Activated T-helper 1 cell treated with anti-CD3 and anti-CD28 coated beads, Interleukin-12 subunit alpha, Interleukin-12 subunit beta, Interleukin-2, Interleukin-4 antibody, amounts not matched to agents 30 ng/mL and 10 ng/mL and 1 ng/mL, durations not matched to agents 14 hours and 24 hours and 36 hours (primary cell): ENCODE measurements at places on chromosomes 11 and 22. TPM values are rescaled to one million over a fixed set of nuclear protein-coding genes. Genes with fewer than 3 reads are reported as not detected.

GRCh38 chr22:17845327-17845726, 71.1 kb upstream of the BID start:
- DNase-seq, result no peak

DNA sequence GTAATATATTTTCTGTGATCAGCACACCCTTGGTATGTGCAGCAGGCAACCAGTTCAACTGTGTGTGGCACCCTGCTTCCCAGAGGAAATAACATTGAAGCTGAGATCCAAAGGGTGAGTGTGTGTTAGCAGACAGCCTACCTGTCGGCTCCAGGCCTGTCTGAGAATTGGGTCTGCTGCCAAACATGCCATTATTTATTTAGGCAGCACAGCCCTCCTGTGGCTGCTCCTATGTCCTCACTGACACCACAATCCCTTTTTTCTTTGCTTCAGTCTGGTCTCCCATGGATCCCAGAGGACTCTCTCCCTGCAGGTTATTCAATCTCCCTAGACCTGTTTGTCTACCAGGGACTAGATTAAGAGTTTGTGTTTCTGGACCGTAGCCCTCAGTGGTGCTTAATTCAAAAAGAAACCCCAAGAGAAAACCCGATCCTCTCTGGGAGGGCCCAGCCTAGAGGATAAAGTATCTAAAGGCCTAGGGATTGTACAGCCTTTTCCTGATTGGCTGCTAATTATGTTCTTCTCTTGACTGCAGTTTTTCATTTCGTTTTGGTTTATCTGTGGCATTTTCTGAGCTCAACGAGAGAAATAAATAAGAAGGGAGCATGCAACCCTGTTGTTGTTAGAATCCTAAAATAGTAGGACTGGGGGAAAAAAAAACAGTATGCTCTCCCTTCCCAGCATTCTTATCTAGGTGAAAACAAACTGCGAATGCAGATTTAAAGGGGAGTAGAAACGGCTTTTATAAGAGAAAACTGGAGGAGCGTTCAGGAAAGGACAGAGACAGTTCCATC, 24.1 kb downstream of the KCNE3 start:
- DNase-seq, result no peak

- no peak for DNase-seq
Observed at GRCh38 chr11:94018721-94019120, 2.4 kb upstream of the HEPHL1 start.

- DNase-seq, result no peak
Observed at GRCh38 chr11:106202935-106203620, 125.6 kb downstream of the AASDHPPT start.

- no peak for DNase-seq
Observed at GRCh38 chr22:20671409-20672081, 102.4 kb upstream of the SERPIND1 start.

GRCh38 chr11:104734998-104735397, 163.3 kb downstream of the CASP12 start:
- DNase-seq, result no peak

- DNase-seq, result no peak
Observed at GRCh38 chr11:104043678-104044239, 7.3 kb downstream of the DDI1 start.

DNA sequence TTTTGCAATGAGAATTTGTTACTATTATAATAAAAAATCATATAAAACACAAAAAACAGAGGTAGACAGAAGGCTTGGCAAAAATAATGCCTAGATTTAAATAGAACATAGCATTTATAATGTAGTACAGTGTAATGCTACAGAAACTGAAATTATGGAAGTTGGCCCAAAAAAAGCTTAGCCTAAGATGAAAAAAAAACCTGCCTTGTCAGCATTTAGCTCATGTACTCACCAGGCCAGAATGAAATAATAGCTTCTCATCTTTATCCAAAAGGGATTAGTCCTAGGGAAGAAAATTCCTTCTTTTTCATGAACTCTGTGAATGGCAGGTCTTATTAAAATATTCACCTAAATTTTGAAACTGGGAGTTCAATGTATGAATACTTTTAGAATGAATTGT, 951.1 kb downstream of the LRRC4C start:
- no peak for DNase-seq

DNA sequence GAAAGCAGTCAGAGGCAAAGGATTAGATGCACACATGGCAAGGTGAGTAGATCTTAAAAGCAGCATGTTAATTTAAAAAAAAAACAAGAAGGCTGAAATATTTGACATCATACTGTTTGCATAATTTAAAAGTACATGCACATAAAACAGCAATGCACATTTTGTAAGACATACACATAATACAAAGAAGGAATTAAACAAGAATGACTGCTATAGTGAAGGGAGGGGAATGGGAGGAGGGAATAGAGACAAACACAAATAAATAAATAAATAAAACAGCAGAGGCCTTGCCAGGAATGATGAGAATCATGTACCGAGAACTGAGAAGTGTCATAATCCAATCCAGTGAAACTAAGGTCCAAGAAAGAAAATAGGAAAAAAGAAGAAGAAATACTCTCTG, 486.2 kb upstream of the API5 start:
- no peak for DNase-seq

DNA sequence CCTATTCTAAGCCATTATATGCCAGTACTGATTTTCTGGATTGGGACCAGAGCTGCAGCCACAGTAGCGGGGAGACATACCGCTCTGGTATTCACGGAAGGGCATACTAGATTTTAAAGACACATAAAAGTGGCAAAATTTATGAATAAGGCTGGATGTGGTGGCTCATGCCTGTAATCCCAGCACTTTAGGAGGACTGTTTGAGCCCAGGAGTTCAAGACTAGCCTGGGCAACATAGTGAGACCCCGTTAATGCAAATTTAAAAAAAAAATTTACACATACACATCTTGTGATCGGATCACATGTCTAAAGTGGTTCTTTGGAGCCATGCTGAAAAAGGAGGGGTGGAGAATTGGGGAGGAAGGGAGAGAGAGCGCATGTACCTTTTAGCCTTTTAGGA, 9.0 kb downstream of the RPL27A start:
- DNase-seq, result no peak

DNA sequence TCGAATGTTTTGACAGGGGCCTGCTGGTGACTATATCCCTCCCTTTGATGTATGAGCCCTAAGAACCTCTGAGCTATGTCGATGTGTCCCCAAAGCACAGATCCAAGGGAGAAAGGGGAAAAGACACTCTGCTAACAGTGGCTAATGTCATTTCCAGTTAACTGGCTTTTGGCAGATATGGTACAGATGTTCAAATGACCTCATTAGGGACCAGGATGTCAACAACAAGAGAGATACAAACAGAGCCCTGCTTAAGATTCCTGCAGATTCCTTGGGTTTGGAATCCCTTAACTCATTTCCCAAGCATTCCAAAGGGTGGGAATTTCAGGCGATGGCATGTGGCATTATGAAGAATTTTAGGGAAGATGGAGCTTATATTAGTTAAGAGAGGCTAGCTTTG, 517.3 kb downstream of the SOX6 start:
- DNase-seq, result no peak

DNA sequence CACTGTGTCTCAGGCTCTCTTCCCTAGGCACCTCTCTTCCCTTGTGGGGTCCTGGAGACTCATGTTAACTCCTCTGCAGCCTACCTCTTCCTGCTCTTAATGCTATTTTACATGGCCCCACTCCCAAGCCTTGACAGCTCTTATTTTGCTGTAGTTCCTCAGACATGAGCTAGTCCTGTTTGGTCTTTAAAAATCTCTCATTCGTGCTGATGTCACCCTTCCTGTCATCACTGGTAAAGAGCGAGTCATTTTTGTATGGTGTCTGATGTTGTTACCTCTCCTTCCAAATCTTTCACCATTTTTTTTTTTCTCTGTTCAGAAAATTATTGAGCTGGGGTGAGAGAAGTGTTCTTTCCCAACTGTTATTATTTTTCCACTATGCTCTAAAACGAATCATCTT, 84.8 kb upstream of the ZBED5 start:
- no peak for DNase-seq

GRCh38 chr11:71979602-71980001, 19.1 kb upstream of the IL18BP start:
- no peak for DNase-seq

DNA sequence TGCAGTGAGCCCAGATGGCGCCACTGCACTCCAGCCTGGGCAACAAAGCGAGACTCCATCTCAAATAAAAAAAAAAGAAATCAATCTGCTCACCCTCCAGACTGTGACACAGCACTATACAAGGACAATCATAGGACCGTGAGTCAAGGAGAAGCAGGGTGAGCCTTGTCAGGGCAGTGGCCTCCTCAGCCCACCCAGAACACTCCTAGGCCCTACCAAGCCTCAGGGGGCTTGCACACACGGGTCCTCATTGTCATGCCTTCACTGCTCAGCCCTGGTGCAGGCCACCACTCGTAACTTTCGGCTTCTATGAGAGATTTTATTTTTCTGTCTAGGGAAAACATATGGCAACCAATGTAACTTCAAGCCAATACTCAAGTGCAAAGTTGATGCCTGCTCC, 35.8 kb downstream of the DGCR2 start:
- no peak for DNase-seq

DNA sequence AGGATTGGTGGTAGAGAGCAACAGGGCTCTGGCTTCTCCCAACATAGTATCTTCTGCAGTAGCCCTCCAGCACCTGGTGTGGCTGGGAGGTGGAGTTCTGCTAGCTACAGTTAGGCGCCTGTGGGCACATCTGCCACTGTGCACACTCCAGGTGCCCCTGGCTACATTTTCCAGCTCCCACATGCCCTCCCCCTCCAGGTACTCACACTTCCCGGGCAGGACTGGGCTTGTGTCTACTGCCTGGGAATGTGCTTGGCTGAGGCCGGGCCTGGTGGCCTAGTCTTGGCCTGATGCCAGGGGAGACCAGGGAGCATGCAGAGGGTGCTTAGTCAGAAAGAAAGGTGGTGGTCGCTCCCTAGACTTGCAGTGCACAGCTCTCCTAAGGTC, 15.8 kb downstream of the PHLDB1 start:
- no peak for DNase-seq

- no peak for DNase-seq
Observed at GRCh38 chr11:94675239-94675638, 92.9 kb upstream of the AMOTL1 start.

The SAA2 gene
- not detected in 2 replicates for total RNA-seq

The FUT4 gene
- 8.0 and 8.6 TPM in 2 replicates for total RNA-seq

The CLCF1 gene
- 0.64 and 0.73 TPM in 2 replicates for total RNA-seq

The IFITM5 gene
- not detected in 2 replicates for total RNA-seq

The ABCC8 gene
- 0.31 TPM in 1 of 2 replicates, not detected in the other for total RNA-seq

The DBX1 gene
- total RNA-seq, result not detected in 2 replicates

The TMPRSS6 gene
- total RNA-seq, result 2.3 and 3.3 TPM in 2 replicates

The FAM180B gene
- total RNA-seq, result 0.24 TPM in 1 of 2 replicates, not detected in the other
